ENCODE measurements at places on chromosomes 7 and 10.

DNA sequence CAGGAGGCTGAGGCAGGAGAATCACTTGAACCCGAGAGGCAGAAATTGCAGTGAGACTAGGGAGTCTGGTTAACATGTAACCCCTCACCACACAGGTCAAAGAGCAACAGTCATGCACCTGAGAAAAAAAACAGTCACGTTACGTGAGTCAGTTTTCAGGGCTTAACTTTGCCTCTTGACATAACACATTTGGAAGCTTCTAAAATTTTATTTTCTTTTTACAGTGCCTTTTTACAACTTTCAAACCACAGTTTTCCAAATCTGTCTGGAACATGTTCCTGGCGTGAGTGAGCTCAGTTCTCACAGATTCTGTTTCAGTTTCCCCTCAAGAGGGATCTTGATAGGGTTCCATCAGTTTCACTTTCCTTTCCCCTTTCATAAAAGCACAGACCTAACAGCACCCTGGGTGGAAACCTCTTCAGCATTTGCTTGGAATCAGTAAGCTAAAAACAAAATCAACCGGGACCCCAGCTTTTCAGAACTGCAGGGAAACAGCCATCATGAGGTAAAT is 4.4 kb downstream of the IFIT3 start:
- DNase-seq, result no peak

DNA sequence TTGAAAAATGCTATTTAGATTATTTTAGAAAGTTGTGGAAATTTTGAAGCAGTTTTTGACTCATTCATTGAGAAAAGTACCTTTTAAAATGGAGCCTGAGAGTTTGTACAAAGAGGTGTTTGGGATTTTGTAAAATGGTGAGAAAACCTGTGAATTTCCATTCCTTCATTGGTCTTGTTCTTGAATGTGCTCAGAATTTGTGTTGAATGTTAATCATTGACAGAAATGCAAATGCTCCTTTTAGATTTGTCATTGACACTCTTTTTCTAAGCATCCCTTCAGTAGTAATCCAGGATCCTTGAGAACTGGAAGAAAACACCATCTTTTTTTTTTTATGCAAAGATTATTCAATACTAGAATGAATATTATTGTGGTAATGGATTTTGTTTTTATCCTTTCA is 74.8 kb downstream of the LCOR start:
- no peak for DNase-seq

DNA sequence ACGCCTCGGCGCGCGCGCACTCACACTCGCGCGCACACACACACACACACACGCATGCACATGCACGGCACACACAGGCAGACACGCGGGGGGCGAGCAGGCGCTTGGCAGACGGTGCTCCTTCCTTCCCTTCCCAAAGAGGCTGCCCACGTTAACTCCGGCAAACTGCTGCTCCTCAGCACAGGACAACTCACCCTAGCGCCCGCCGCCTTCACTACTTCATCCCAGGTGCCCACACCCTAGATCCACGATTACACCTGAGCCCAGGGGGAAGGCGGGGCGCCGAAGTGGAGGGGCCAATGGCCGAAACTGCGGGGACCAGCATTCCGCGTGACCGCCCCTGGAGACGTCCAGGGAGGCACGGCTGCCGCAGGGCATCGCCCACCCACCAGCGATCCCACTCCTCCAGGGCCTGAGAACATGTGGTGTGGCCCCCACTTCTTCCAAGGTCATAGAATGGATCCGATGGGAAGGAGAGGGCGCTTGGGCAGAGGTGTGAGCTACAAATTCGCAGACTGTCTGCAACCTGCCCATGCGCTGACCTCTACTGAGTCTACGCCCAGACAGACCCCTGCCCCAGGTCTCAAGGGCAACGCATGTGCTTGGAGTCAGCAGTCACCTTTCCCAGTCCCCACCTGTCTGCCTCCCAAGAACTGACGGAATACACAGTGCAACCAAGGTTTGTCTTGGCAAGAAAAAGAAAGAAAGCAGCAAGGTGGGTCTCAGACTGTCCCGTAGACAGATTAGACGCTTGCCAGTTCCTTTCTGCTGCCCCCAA is 74.6 kb downstream of the CALN1 start:
- no peak for DNase-seq

GRCh38 chr7:143415742-143416397 is 7.2 kb upstream of the EPHA1 start:
- no peak for DNase-seq

- no peak for DNase-seq
Observed at GRCh38 chr7:111229916-111230315, 139.0 kb downstream of the LRRN3 start.

GRCh38 chr10:4763513-4763912 is 62.5 kb upstream of the AKR1E2 start:
- DNase-seq, result no peak

- DNase-seq, result no peak
Observed at GRCh38 chr10:90227786-90228185, 526.4 kb downstream of the KIF20B start.

DNA sequence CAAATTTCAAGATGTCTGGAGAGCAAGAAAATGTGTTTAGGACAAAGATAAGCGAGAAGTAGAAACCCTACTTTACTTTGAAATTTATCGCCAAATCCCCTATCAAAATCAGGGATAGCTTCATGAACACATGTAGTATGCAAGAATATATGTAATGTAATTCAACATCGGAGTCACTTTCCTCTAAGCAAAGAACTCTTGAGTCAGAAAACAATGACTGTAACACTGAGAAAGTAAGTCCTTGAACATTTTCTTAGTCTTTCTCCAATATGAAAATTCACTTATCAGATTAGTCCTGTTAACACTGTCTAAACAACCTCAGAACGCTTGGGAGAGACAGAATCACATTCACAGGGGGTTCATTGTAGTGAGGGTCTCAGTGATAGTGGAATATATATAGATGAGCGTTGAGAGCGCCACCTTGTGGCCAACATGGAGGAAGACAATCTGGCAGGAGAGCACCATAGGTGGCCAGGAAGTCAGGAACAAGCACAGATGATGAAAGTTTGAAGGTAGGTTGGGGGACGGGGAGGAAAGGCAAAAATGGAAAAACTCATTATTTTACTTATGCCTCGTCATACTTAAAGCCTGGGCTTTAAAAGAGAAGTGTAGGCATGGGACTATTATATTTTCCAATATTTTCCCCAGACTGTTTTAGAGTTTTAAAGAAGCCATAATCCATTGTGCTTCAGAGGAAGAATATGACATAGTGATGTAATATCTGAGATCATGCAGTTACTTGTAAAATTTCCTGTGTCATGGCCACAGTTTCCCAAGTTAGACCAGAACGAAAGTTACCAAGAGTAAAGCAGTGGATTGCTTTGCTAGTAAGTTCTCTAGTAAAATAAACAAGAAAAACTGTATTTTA is 115.5 kb upstream of the GNAI1 start:
- DNase-seq, result peak; percentile 24

DNA sequence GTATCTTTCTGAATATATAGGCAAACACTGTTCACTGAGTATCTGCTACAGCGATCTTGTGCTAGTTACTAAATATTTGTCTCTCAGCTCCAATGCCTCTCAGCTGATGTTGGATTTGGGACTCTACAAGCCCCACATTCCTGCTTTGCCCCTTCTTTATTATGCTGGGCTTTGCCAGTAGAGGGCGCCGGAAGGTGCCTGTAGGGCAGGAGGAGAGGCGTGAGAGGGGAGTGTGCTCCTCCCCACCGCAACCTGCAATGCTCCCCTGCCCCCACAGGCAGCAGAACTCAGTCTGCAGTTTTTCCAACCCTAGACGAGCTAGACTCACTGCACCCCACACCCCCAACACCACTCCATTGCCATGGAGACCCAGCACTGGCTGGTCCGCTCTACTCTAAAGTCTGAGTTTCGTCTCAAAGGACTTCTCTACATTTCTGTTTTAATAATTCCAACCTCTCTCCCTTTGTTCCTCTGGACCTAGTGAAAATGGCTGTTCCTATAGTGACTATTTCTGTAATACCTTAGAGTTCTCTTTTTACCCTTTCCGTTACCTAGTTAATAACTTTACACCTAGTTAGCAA is 337.6 kb downstream of the CCSER2 start:
- DNase-seq, result no peak

DNA sequence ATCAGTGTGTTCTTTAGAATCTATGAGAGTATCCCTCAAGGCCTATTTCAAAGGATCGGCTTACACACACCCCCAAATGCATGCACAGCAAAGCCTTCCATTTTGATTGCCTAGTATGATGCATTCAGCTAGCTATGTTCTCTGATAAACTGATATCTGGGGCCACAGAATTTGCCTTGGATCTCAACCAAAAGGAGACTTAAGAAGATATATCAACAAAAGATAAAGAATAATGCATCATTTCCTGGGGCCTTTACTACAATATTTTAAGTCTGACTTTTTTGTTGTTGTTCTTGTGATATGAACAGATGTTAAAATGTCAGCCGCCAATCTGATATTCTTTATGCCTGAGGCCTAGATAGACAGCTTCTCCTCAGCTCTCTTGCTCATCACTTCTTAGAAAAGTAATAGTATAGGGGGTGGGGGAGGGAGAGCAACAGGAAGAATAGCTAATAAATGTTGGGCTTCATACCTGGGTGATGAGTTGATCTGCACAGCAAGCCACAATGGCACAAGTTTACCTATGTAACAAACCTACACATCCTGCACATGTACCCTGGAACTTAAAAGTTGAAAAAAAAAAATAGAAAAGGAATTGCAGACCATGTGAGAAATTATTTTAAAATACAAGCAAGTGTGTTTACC is 792.9 kb upstream of the GHITM start:
- DNase-seq, result no peak

DNA sequence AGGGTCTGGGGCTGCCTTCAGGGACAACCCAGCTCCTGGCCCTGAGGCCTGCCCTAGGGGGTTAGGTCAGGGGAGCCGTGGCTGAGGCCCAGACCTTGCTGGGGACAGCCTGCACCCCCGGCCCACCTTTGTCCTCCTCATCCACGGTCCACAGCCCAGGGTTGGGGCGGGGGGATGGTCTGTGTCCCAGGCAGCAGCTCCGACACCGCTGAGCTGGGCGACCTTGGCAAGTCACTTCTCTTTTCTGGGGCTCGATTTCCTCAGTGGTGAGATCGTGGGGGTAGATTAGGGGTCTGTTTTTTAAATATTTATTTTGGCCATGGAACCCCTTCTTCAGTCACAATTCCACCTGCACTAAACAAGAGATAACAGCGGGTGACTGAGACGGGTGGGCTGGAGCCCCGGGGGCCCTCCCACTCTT is 30.9 kb downstream of the DNAJB12 start:
- DNase-seq, result no peak

DNA sequence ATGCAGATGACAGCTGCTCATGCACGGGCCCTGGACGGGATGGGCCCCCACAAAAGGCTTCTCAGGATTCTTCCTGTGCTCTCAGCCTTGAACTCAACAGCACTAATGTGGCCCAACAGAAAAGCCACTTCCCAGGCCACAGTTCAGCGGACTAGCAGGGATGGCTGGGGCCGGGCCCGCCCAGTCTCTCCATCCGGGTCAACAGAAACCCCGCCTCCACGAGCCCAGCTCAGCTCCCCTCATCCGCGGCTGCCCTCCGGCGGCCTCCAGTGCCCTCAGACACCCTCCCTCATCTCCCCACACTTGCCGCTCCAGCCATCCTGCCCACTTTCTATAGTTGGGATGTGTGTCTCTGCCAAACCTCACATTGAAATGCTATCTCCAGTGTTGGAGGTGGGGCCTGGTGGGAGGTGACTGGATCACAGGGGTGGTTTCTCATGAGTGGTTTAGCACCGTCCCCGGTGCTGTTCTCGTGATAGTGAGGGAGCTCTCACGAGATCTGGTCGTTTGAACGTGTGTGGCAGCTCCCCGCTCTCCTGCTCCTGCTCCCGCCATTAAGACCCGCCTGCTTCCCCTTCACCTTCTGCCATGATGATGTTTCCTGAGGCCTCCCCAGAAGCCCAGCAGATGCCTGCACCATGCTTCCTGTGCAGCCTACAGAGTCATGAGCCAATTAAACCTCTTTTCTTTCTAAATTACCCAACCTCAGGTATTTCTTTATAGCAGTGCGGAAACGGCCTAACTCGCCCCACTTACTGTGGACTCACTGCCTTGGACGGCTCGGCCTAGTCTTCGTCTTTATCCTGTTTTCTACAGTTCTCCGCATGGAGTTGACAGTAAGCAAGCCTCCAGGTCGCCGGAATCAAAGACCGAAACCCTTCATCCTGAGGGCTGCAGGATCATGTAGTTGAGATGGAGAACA is 169.9 kb upstream of the RNF32 start:
- DNase-seq, result no peak

DNA sequence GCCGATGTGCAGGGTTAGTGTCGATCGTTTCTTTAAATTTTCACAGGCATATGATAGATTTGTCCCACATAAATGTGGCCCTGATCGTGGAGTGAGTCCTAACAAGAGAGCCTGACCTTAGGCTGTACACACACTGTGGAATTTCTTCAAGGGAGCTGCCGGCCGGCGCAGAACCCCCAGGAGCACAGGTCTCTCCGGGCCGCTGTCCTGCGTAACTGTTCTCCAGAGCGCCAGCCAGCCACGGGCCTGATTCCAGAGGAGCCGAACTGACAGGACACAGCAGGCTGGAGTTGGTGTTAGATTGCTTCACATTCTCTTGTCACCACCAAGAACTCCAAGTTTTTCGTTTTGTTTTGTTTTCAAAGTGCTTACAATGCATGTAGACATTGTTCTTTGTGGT is 37.3 kb downstream of the SHH start:
- DNase-seq, result no peak
